ENCODE measurements at places on chromosomes 12 and 14.

GRCh38 chr14:69319911-69320310 lies 60.0 kb downstream of the GALNT16 start:
- H3K27ac ChIP-seq, result no peak overlapping the region
- H3K27me3 ChIP-seq, result no peaks in the 10 kb centered on the region
- H3K36me3 ChIP-seq, result no peaks in the 10 kb centered on the region
- no peaks in the 10 kb centered on the region for H3K4me1 ChIP-seq
- no peak for DNase-seq

DNA sequence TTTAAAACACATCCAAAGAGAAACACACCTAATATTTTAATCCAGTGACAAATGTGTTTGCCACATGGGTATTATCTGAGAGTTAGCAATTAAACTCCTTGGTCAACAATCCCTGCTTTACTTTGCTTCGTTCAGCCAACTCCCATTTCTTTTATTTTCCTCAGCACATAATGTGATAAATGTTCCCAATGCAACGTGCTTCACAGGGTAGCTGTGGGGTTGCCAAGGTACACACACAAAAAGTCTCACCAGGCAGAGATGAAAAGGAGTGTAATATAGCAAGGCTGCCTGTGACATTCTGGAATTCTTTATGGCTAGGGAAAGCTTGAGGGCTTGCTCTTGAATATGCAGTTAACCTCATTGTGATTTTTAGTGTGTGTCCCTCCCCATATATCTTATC lies 208.0 kb upstream of the DIO2 start:
- H3K4me1 ChIP-seq, result no peaks in the 10 kb centered on the region
- no peaks in the 10 kb centered on the region for H3K36me3 ChIP-seq
- no peak overlapping the region for H3K4me3 ChIP-seq
- DNase-seq, result no peak

DNA sequence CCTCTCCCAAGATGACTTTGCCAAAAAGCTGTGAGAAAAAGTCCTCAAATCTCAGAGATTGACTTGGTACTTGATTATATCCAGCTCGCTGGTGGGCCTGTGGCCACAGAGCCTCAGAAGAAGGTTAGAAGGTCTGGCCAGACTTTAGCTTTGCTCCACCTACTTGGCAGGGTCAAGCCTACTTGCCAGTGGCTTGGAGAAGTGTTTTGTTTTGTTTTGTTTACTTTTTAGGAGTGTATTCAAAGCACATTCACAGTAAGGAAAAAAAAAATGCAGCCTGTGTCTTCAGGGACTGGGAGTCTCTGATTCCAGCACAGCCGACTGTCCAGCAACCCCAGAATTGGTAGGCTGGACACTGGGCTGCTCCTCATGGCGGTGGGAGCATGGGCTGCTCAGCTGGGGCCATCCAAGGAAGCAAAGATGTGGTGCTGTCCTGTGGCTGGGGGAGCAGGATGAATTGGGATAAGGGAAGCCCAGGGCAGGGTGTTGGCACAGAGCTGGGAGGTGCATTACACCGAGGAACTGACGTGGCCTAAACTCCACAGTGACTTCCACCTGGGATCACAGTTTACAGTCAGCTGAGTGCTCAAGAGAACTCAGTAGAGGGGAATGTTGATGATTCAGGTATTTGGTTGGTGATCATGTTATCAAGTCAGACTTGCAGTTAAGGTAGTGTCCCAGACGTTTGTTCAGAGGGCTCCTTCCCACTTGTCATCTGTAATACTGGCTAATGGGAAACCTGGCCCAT lies 73.5 kb downstream of the PPP2R5C start:
- no peaks in the 10 kb centered on the region for H3K27me3 ChIP-seq
- no peak overlapping the region for H3K4me3 ChIP-seq
- peaks cover 9% of the 10 kb centered on the region for H3K36me3 ChIP-seq
- peak overlapping the region; percentile 19 for H3K27ac ChIP-seq
- H3K4me1 ChIP-seq, result no peaks in the 10 kb centered on the region

DNA sequence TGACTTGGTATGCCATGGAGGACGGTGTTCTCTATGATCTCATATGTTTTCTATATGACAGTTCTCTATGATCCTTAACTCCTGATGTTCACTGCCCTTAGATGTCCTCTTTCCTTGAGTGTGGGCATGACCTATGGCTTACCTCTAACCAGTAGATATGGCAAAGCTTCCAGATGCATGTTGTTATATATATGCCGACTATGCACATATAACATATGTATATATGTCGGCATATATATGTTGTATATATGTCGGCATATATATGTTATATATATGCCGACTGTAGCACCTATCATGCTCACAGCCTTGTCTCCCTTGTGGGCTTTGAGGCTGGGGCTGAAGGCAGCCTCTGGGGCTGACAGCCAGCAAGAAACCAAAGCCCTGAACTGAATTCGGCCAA lies 106.0 kb downstream of the GRIP1 start:
- H3K27me3 ChIP-seq, result no peaks in the 10 kb centered on the region
- H3K4me3 ChIP-seq, result no peak overlapping the region

DNA sequence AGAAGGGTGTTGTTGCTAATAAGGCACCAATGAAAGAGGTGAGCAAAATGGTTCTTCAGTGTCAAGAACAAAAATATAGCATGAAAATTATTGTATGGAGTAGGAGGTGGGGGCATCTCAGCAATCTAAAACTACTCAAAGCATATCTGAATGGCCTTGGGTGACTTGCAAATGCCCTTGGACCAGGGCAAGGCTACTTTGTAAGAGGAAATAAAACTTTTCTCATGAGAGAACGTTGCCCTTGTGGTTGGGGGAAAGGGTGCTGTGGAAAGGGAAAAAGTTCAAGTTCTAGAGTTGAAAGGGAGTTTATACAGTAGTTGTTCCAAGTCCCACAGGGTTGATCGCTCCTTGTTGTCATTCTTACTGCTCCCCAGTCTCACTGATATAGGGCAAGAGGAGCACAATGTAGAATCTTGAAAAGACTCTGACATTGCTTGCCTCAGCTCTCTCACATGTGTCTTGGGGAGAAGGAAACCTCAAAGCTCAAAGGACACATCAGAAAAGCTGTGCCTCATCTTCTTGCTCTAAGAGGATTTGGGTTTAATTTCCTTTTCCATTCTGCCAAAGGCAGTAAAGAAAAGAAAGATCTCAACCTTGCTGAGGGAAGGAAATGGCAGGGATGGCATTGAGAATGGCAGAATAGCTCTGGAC lies 270.5 kb downstream of the DUSP6 start:
- H3K27ac ChIP-seq, result no peak overlapping the region
- DNase-seq, result no peak
- no peaks in the 10 kb centered on the region for H3K27me3 ChIP-seq
- H3K4me1 ChIP-seq, result peaks cover 2% of the 10 kb centered on the region
- H3K4me3 ChIP-seq, result no peak overlapping the region

DNA sequence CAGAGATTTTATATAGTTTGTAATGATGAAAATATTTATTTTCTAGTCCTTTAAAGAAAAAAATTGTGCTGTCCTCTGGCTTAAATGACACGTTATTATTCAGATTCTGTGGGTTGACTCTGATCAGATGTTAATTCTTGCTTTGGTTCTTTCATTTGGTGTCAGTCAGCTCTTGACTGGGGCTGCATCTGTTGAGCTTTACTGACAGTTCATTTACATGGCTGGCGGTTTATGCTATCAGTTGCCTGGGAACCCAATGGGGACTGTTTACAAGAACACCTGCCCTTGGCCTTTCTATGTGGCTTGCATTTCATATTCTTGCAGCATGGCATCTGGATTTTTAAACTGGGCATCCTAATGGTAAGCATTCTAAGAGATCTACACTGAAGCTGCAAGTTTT lies 667.1 kb upstream of the FBXO33 start:
- no peak overlapping the region for H3K27ac ChIP-seq
- no peaks in the 10 kb centered on the region for H3K4me1 ChIP-seq
- no peaks in the 10 kb centered on the region for H3K36me3 ChIP-seq
- no peak overlapping the region for H3K4me3 ChIP-seq

GRCh38 chr12:80178846-80179245 lies 79.5 kb downstream of the OTOGL start:
- H3K36me3 ChIP-seq, result no peaks in the 10 kb centered on the region
- H3K27me3 ChIP-seq, result no peaks in the 10 kb centered on the region
- H3K27ac ChIP-seq, result no peak overlapping the region
- no peak overlapping the region for H3K4me3 ChIP-seq
- no peak for DNase-seq

- H3K4me1 ChIP-seq, result peaks cover 13% of the 10 kb centered on the region
- H3K27ac ChIP-seq, result no peak overlapping the region
- no peak for DNase-seq
- no peaks in the 10 kb centered on the region for H3K36me3 ChIP-seq
Measured at GRCh38 chr12:76927170-76927784, 48.5 kb upstream of the CSRP2 start.

GRCh38 chr12:126337556-126338441 lies 1272.6 kb downstream of the AACS start:
- no peak overlapping the region for H3K27ac ChIP-seq
- no peak for DNase-seq
- H3K4me1 ChIP-seq, result no peaks in the 10 kb centered on the region
- no peak overlapping the region for H3K4me3 ChIP-seq
- H3K27me3 ChIP-seq, result no peaks in the 10 kb centered on the region
- H3K36me3 ChIP-seq, result no peaks in the 10 kb centered on the region

DNA sequence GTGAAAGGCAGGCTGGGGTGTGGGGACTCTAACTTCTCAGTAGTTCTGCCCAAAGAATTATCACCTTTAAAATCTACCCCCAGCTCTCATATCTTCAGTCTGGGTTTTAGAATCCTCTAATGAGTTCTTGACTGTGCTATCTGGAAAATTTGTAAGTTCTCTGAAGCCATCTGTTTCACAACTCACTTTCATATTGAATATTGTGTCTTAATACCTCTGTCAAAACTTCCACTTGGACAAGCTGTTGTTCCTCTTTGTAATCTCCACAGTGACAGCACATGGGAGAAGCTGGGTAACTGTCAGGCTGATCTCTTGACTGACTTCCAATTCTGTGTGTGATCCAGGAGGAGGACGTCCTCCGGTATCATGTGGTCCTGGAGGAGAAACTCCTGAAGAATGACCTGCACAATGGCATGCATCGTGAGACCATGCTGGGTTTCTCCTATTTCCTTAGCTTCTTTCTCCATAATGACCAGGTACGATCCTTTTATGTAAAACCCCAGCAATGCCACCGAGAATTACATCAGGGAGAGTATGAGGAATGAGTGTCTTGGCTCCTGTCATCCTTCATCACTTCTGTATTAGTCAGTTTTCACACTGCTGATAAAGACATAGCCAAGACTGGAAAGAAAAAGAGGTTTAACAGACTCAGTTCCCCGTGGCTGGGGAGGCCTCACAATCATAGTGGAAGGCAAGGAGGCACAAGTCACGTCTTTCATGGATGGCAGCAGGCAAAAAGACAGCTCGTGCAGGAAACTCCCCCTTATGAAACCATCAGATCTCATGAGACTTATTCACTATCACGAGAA lies 111.9 kb downstream of the STAB2 start:
- no peak for DNase-seq
- H3K27me3 ChIP-seq, result peaks cover 53% of the 10 kb centered on the region
- H3K27ac ChIP-seq, result no peak overlapping the region
- no peaks in the 10 kb centered on the region for H3K4me1 ChIP-seq
- H3K4me3 ChIP-seq, result no peak overlapping the region
- no peaks in the 10 kb centered on the region for H3K36me3 ChIP-seq

- peak overlapping the region; percentile 18 for H3K27ac ChIP-seq
- peaks cover 2% of the 10 kb centered on the region for H3K27me3 ChIP-seq
- H3K4me3 ChIP-seq, result no peak overlapping the region
- H3K36me3 ChIP-seq, result no peaks in the 10 kb centered on the region
Measured at GRCh38 chr12:67982164-67982563, 7.1 kb upstream of the IFNG-AS1 start.

DNA sequence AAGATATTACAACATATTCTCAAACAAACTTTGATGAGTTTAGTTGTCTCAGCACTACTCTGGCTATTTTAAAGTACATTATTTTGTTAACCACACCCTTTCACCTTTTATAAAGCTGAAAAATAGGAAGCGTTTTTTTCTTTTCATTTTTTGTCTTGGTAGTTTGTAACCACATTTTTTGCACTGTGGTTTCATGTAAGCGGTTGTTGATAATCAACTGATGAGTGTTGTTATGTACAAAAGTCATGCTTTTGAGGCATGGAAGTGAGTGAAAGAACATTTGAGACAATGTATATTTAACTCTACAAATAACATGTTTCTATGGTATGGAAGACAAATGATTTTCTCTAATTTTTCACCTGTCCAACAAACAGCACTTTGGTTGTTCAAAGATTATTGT lies 52.1 kb upstream of the ATP2B1 start:
- H3K4me3 ChIP-seq, result no peak overlapping the region
- DNase-seq, result no peak
- H3K4me1 ChIP-seq, result peaks cover 19% of the 10 kb centered on the region
- H3K27ac ChIP-seq, result no peak overlapping the region
- H3K27me3 ChIP-seq, result no peaks in the 10 kb centered on the region

GRCh38 chr14:99325591-99325990 lies 53.6 kb upstream of the BCL11B start:
- no peaks in the 10 kb centered on the region for H3K27me3 ChIP-seq
- no peak overlapping the region for H3K4me3 ChIP-seq
- no peak overlapping the region for H3K27ac ChIP-seq

DNA sequence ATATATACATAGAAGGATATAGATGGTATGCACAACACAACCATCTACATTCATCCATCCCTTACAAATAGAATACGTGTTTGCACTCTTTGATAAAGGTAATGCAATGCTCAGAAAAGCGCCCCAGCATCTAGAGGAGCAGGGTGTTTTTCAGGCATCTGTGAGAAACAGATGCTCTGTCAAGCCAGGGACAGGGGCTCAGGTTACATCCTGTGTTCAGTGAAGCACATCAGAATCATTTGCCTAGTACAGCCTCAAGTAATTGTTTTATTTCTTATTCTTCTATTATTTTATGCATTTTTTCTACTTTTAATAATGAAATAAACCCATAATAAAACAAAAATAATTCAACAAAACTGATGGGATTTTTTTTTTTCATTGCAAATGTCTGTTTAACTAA lies 50.5 kb upstream of the HIF1A start:
- H3K4me3 ChIP-seq, result no peak overlapping the region
- no peaks in the 10 kb centered on the region for H3K27me3 ChIP-seq
- no peak for DNase-seq
- H3K27ac ChIP-seq, result no peak overlapping the region
- H3K4me1 ChIP-seq, result peaks cover 29% of the 10 kb centered on the region

DNA sequence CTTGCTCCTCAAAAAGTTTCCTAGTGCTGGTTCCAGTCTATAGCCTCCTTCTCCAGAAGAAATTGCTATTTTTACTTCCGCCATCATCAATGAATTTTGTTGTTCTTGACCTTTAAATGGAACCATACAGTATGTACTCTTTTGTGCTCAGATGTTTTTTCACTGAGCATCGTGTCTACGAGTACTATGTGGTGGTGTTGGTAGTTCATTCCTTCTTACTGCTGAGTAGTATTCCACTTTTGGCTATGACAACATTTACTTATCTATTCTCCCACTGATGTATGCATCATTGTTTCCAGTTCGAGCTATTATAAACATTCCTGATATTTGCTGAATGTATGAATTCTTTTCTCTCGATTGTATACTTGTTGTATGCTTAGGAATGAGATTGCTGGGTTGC lies 28.6 kb downstream of the SLC2A14 start:
- no peak for DNase-seq
- H3K36me3 ChIP-seq, result no peaks in the 10 kb centered on the region

All from mesothelial cell of epicardium (in vitro differentiated cells).